AG09309 (cell line): ENCODE measurements at places on chromosomes 5 and 9.

GRCh38 chr5:153632748-153633290 lies 142.3 kb downstream of the GRIA1 start:
- DNase-seq: no peak

DNA sequence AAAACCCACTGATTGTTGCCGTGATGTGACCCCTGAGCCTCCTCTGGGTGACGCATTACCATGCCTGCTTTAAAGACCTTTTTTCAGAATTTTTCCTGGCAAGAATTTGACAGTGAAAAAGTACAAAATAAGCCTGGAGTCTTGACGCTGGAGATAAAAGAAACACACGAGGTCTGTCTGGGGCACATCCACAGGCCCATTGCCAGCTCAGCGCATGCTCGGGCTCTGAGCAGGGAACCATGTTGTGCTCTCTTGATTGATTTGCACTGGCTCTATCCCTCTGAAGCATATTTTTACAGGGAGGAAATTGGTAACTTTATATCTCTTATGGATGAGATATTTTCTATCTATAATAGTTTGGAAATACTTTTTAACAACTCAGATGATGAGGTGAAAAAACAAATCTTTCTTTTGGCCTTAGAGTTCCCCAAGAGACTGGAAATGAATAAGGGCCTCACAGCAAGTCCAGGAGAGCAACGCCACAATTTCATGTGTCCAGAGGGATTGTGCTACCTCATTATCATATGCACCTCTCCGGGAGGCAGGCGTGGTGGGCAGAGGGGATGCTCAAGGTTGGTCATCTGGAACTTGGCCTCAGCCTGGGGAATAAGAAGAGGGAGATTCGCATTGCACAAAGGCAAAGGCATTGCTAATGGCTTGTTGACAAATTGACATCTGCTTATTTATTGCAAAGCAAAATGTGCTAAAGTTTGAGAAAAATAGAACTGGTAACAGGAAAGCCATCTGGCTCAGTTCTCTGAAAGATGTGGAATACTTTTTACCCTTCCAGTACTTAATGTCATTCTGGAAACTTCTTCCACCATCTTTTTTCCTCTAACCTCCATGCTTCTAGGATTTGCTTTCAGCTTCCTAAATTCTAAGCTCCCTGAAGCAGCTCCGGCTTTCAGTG lies 183.8 kb downstream of the PJA2 start:
- no peak for DNase-seq

- no peak for DNase-seq
Measured at GRCh38 chr5:72145348-72145747, 38.1 kb downstream of the MAP1B start.

DNA sequence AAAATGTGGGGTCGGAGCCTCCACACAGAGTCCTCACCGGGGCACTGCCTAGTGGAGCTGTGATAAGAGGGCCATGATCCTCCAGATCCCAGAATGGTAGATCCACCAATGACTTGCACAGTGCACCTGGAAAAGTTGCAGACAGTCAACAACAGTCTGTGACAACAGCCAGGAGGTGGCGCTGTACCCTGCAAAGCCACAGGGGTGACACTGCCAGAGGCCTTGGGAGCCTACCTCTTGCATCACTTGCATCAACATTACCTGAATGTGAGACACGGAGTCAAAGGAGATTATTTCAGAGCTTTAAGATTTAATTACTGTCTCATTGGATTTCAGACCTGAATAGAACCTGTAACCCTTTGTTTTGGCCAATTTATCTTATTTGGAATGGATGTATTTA lies 614.1 kb upstream of the CDH9 start:
- DNase-seq: no peak

- no peak for DNase-seq
Measured at GRCh38 chr5:177222269-177222668, 81.2 kb downstream of the RAB24 start.

DNA sequence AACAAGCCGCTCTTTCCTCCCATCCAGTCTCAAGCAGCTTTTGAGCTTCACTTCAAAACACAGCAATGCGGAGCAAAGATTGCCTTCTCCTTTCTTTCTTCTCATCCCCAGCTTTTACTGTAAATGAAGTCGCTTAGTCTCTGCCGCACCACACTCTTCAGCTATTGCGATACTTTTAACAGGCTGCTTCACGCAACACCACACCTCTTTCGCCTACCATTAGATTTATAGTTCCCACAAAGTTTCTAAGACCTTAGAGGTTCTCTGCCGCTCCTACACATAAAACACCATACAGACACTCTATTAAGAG lies 711 bp downstream of the PGGT1B start:
- DNase-seq: no peak
